Fibroblast of gingiva (primary cell): ENCODE measurements at places on chromosomes 2 and 18.

GRCh38 chr2:226803410-226803809 is 3.8 kb upstream of the IRS1 start:
- no peak for DNase-seq

- no peak for DNase-seq
Observed at GRCh38 chr2:124988794-124989193, 963.7 kb downstream of the CNTNAP5 start.

DNA sequence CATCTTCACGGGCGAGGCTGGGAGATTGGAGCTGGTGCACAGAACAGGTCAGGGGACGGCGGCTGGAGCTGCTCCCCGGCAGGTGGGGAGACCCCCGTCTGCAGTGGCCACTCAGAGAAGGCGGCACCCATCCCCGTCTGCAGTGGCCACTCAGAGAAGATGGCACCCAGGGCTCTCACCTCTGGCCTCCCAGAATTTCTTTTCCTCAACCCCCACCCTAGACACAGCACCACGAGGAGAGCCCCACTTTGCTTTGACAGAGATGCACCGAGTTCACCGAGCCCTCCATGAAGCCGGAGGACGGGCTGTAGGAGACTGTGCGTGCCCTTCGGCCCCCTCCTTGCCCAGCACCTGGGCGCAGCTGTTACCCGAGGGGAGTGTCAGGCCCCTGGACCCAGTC is 201.6 kb upstream of the SALL3 start:
- DNase-seq = no peak

DNA sequence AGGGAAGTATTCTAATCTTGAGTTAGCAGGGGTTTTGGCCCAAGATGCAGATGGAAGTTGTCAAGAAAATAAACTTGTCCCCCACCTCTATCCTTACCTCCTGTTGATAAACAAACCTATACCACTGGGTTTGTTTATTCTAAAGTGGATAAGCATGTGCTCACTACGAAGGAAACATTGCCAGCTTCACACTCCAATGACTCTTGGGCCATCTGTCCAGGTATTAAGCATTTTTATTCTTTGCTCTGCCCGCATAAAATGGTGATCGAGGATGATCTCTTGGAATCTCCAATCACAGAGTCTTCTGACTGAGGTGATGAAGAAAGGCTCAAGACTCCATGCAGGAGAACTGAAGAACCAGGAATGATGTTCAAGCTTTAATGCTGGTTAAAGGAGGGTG is 1908.4 kb upstream of the PIK3C3 start:
- no peak for DNase-seq

DNA sequence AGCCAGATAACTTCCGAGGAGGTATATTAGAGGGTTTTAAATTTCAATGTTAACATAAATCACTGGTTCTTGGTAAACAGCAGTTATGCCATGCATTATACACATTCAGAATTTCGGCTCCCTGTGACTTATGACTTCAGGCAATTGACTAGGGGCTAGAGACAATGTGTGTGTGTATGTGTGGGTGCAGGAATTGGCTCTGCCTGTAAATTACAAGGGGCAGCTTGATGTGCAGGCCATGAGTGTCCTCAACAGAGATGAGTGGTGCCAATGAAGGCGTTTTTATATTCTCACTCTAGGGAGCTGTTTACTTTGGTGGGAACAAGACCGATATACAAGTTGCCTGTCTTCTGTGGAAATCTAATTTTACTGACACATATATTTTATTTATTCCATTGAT is 161.6 kb downstream of the CSRNP3 start:
- DNase-seq = no peak

DNA sequence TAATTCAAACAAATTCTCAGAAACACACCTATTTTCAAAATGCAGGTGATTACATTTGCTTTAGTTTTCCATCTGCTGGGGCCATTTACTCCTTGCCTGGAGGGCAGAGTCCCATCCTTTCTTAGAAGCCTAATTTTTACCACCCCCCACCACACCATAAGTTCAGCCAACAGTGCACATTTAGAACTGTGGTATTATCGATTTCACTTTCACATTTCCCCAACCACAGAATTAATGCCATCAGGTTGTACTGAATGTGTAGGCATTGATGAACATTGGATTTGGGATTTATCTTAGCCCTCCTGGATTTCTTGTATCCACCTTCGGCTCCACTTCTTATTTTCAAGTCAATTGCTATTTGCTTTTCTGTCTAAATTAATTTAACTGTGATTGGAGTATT is 4.5 kb downstream of the SCYGR3 start:
- DNase-seq = no peak

- DNase-seq = no peak
Observed at GRCh38 chr18:35324926-35325655, 19.1 kb downstream of the ZNF24 start.

DNA sequence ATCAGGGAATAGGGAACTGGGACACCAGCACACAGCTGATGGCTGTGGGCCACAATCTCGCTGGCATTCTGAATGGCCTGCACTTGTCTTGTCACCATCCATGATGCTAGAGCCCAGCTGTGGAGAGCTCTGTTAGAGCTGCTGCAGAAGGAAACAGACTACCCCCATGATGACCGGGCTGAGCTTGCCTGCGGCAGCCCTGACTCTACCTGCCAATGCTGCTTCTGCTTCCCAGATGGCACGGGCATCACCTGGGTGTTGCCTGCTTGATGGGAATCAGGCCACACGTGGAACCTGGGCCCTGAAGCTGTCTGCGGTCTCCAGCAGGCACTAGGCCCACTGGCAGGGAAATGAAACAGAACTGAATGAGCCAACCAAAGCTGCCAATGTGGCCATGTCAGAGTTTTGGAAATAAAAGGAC is 11.2 kb upstream of the DAW1 start:
- peak; percentile 29 for DNase-seq

DNA sequence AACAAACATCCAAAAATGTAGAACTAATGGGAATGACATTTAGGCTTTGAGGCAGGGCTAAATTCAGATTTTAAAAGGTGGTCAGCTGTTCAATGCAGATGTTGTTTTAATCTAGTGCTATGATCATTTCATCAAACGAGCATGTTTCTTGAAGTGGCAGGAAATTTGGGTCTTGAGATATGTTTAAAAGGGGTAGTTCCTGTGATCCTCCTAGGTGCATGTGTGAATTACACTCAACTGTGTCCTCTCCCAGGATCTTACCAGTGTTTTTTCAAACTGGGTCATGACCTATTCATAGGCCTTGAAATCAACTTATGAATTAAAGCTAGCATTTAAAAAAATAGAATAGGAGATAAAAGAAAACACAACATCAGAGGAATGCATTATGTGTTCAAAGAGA is 57.4 kb upstream of the ACMSD start:
- DNase-seq = no peak

DNA sequence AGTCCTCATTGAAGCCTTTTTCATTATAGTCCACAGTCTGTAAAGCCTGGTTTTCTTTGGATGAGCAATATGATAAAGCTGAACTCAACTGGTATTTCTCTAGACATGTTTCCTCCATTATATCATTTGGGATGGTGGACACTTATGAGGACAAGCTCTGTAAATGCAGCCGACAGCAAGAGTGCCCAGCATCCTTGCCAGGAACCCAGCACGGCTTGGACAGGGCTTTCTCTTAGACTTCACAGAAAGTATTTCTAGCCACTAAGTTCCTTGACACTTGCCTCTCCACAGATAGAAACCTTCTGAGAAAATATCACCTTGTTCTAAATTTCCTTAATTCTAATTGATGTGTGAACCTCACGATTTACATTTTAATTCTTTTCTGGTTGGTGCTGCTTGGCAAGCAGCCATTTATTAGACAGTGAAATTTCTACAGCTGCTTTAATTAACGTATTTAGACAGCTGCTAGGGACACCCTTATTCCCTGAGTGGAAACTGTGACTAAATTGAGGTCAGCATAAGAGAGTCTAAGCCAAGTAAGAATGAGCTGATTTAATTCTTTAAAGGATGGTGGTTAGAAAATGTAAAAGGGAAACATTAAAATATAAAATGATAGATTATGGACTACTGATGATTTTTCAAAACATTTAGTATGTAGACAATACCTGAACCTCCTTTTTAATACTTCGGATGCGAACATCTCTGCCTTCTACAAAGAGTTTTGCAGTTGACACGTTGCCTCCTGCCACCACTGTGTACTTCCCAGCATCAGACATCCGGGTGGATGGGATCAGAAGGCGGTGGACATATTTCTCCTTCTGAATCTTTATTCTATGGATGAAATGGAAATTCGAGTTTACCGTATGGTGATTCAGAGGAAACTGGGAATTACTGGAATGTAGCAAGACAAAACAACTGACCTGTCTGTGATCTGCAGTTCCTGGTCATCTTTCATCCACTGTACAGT is 39.8 kb downstream of the TTN start:
- DNase-seq = no peak

GRCh38 chr2:30259827-30260679 is 28.7 kb downstream of the LBH start:
- DNase-seq = no peak

DNA sequence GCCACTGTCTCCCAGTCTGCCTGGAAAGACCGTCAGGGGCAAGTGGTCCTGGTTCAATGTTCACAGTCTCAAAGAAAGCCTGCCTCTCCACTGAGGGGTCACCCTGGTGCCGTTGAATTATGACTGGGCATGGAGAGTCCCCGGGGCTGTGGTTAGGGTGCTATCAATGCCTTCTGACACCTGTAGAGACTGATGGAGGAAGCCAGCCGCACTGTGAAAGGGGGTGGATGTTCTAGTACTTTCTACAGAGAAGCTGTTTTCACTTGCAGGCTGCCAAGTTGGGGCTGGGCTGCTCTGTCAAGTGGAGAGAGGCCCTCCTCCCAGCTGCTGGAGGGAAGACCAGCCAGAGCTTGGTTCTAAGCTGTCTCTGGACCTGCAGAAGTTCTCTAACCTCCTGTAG is 80.5 kb downstream of the BCL2L11 start:
- no peak for DNase-seq
